ENCODE measurements at places on chromosomes 12 and 14. TPM values are rescaled to one million over a fixed set of nuclear protein-coding genes. Genes with fewer than 3 reads are reported as not detected.

Gene RIMKLB
- 22.0 TPM for polyA plus RNA-seq

GRCh38 chr14:22012452-22012851, 338.8 kb upstream of the OR4E1 start:
- DNase-seq = no peak

GRCh38 chr12:106246891-106247673, 738 bp downstream of the CKAP4 start:
- DNase-seq = no peak

Gene TC2N
- 0.14 TPM for polyA plus RNA-seq

DNA sequence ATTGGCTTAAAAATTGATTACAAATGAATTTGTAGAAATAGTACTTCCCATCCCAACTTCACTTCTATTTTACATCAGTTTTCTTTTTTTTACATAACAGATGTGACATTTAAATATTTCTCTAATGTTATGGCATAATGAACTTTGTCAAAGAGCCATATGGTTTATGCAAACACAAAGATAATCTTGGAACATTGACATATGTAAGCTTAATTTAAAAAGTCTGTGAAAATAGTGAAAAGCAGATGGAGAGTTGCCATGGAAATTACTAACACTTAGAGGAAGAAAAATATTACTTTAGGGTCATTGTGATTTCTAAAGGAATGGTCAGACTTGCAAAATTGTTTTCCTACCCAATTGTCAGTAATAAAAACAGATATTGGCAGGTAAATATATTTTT, 232.4 kb downstream of the AEBP2 start:
- DNase-seq = no peak

DNA sequence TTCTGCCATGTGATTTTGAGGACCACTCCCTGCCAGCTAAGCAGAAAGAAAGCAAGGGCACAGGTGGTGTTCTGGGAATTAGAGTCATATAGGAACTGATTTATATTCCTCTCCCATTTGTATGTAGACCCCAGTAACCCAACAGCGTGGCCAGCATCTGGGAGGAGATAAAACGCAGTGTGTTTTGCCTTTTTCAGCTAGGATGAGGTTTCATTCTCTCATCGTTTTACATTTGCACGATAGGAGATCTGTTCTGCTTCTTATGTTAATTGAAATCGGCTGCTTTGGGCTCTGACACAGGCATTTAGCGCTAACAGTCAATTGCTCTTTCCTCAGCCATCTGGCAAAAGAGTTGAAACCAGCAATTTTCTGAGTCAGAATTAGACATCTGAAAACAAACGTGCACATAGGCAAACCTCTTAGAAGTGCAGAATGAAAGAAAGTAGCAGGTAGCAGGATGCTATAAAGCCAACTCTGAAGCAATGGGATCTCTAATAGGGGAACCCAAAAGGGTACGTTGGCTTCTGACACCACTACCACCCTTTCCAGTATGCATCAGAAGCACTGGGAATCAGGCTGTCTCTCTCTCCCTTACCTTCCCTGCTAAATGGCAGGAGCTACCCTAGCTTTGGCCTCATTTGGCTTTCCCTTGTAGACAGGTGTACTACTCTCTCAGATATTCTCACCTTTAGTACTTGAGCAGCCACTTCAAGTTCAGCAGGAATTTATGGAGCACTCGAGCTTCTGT, 219.1 kb downstream of the PHLDA1 start:
- peak; percentile 71 for DNase-seq

Gene AICDA
- polyA plus RNA-seq = not detected

Gene TAS2R10
- 0.71 TPM for polyA plus RNA-seq

GRCh38 chr12:39441189-39441962, 1.5 kb downstream of the KIF21A start:
- DNase-seq = no peak

DNA sequence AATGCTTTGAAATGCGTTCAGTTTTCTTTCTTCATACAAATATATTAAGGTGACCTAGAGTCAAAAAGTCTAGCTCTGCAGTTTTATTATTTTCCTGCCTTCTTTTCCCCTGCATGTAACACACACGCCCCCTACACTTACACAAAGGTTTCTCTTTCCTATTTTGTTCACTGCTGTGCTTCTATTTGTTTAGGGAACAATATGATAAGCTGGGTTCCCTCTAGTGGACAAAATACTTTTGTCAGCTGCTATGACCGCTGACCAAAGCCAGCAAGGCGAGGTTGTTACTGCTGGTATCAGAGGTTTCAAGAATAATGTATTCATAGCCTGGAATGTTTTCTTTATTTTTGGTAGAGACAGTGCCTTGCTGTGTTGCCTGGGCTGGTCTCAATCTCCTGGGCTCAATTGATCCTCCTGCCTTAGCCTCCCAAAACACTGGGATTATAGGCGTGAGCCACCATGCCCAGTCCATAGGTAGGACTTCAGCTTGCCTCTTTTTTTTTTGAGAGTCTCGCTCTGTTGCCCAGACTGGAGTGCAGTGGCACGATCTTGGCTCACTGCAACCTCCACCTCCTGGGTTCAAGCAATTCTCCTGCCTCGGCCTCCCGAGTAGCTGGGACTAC, 33.4 kb downstream of the FNTB start:
- DNase-seq = peak; percentile 54

DNA sequence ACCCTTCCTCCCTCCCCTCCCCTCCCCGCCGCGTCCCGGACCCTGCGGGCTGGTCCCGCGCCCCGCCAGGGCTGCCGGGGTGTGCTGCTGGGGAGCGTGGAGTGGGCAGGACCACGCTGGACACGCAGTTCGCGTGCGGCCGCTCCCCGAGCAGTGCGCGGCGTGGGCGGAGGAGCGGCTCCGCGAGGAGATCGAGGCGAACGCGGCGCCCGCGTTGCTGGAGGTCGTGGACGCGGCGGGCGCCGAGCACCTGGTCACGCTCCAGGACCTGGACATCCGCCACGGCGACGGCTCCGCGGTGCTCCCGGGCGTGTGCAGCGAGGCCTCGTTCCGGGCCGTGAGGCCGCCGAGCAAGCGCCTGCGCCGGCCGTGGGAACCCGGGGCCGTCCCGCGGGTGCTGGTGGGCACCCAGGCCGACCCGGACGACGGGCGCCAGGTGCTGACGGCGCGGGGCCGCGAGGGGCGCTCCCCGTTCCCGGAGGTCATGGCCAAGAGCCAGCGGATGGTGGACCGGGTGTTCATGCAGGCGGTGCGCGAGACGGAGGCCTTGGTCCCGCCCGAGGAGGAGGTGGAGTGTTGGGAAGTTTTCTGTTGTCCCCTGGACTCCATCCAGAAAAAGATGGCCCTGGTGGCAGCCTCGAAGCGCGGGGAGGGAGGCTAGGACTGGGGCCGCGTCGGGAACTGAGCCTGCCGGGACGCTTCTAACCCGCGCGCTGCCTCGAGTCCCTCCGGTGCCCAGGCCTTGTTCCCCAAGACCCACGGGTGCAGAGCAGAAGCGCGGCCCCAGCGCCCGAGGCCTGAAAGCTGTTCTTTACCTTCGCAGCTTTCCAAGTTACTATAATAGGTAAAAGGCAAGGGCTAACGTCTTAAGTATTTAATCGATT, 54.7 kb upstream of the EIF5 start:
- no peak for DNase-seq

Gene SLC6A15
- 1.4 TPM for polyA plus RNA-seq

Gene GLIPR1L1
- not detected for polyA plus RNA-seq

Gene CPSF2
- 55.3 TPM for polyA plus RNA-seq

Gene ASB2
- 1.6 TPM for polyA plus RNA-seq

Gene NFATC4
- 42.0 TPM for polyA plus RNA-seq

DNA sequence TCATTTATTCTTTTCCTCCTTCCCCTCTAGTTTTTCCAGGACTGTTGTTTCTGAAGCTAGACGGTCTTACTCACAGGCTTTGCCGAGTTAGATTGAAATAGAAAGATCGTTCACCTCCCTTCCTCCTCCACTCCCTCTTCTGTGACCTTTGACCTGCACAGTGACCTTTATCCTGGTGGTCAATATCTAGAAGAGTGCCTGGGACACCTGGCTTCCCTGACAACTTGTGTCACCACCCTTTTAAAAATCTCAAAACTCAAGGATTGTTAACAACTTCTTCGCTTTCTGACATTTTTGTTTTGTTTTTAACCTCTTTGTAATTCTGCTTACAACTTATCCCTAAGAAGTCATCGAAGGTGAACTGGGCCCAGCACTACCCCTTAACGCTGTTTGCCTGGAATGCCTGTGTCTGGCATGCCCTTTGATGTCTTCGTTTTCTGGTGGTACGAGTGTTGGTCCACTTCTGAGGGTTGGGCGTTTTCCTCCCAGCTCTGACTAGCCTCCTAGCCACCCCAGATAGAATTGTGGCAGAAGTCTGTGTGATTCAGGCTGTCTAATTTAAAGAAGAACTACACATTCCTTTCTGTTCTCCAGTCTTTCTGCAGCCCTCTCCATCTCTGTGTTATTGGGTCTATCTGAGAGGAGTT, 2.8 kb upstream of the KRT75 start:
- DNase-seq = no peak

Gene DDX51
- 4.5 TPM for polyA plus RNA-seq

GRCh38 chr12:131370321-131370720, 340.6 kb upstream of the SFSWAP start:
- no peak for DNase-seq

Gene FAM90A1
- 0.02 TPM for polyA plus RNA-seq

DNA sequence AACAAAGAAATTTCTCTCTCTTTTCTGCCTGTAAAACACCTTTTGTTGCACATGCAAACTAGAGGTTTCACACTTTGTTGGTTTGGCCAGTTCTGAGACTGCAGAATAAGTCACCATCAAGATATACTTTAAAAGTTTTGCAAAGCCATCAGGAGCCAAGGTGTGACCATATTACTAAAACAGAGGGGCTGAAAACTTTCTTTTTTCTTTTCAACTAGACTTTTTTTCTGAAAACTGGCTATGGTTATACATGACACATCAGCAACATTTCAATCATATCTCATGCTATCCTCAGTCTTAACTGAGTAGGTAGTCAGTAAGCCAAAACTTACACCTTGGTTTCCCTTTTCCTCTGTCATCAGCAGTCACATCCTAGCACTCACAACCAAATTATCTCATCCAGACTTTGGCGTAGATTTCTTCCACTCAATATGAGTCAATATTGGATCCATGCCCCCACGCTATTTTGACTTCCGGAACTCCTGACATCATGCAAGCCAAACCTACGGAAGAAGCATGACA, 4.1 kb upstream of the IFNG start:
- DNase-seq = no peak

DNA sequence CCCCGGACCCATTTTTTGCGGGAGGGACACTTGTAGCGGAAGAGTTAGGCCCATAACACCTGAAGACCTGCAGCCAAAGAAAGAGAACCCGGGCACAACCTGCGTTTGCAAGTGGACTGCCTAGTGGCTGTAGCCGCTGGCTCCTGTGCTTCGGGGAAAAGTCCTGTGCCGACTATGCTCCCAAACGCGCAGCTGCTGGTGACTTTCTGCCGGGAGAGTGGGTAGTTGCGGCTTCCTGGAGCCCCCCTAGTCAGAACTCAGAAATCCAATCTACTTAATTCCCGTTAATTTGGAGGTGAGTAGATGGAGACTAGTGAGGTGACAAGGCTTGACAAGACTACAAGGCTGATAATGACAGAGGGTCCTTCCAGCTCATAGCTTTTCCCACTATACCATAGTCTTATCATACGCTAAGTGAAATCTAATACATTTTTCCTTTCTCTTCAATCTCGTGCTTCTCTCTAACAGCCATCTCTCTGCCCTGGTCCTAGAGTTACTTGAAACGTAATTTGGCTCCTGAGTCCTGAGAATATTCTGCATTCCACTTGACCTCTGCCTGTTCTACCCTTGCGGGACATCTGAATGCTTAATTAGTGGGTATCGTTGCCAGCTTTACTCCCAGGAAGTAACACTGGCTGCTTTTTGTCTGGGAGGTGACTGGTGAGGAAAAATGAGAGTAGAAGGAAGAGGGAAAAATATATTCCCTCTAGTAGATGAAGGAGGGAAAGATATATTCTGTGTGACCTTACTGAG, 556 bp downstream of the MTHFD1 start:
- no peak for DNase-seq

Gene IAPP
- not detected for polyA plus RNA-seq

Gene HOXC13
- not detected for polyA plus RNA-seq

- DNase-seq = no peak
Observed at GRCh38 chr14:93741556-93742230, 46.6 kb downstream of the PRIMA1 start.

GRCh38 chr12:102069707-102070106, 7.9 kb upstream of the WASHC3 start:
- DNase-seq = no peak

DNA sequence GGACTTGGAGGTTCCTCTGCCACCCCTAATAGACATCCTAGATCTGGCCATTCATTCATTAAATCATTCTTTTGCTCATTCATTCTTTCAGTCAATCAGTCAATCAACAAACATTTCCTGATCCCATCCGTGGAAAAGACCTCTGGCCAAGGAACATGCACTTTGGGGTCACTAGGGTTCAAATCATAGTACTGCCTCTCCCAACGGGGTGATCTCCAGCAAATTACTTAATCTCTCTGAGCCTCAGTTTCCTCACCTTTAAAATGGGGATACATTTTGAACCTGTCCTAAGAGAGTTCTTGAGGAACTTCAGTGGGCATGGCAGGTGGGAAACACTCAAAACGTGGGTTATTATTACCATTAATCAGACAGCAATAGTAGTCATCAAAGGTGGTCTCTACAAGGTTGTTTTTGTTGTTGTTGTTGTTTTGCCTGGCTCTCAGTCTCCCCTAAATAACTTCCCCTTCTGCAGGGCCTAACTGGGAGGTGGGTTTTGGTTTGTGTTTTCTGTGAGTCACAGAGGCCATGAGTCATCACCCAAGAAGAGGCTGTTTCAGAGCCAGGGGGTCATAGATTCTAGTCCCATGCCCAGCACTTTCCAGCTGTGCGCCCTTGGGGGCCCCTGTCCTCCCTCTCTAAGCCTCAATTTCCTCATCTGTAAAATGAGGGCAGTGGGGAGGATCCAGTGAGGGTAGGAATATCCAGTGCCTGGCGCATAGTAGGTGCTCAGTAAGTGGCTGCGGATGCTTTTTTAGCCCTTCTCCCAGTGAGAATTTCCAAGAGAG, 16.9 kb upstream of the FAM222A start:
- no peak for DNase-seq

Gene ART4
- polyA plus RNA-seq = not detected

DNA sequence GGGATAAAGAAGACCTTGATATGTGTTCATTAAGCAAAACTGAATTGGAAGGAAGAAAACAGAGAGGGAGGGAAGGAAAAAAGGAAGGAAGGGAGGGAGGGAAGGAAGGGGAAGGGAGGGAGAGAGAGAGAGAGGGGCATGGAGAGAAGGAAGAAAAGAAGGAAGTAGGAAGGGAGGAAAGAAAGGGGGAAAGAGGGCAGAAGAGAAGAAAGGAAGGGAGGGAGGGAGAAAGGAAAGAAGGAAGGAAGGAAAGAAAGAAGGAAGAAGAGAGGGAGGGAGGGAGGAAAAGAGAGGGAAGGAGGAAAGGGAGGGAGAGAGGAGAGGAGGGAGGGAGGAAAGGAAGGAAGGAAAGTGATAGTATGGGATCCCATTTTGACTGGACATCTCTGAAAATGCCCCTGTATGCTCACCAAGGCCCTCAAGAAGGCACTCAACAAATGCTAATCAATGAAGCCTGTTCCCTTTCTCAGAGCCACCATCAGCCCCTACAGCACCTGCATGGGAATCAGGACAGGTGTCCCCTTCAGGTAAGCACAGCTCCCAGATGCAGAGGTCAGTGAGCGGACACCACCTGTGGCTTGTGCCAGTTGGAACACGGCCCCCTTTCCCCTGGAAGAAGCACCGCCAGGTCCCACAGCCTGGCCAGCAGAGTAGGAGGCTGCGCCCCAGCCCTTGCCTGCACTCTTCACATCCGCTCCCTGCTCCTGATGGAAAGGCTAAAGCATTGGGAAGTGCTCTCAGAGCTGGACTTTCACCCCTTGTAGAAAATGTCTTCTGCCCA, 161.4 kb upstream of the DIO3 start:
- DNase-seq = no peak
